ENCODE measurements at places on chromosomes 3 and 15.

DNA sequence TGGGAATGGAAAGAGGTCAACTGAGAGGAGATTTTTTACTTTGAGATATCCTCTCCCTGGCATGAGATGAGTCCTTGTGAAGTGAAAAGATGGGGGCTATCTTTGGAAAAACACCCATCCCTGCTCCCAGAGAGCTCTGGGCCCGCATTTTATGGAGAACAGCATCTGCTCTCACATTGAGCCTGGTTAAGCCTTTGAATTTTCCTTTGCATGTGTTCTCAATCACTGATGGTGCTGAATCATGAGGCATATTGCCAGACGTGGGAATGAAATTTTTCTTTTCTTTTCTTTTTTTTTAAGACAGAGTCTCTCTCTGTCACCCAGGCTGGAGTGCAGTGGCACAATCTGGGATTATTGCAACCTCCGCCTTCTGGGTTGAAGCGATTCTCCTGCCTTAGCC is 24.4 kb downstream of the TMEM45A start:
- no peak for DNase-seq

- peak; percentile 22 for DNase-seq
Measured at GRCh38 chr3:49673121-49673714, 933 bp upstream of the APEH start.

DNA sequence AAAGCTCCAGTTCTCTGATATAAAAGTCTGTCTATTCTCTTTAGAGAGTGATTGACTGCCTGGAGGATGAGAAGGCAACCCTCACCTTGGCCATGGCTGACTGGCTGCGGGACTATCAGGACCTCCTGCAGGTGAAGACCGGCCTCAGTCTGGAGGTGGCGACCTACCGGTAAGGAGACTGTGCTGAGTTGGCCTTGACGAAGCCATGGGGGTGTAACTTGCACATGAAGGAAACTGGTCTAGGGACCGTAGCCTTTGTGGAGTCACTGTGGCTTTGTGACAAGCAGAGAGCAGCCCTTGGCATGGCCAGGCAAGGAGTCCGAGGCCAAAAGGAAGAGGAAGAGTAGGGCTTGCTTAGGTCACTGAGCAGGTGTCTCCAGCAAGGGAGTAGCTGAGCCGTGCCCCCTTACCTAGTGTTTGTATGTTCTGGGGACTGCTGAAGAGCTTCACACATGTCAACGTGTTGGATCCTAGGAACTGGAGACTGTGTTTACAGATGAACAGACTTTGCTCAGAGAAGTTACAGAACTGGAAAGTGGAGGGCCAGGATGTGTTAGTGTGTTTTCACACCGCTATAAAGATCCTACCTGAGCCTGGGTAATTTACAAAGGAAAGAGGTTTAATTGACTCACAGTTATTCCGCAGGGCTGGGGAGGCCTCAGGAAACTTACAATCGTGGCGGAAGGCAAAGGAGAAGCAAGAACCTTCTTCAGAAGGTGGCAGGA is 8.8 kb downstream of the SYNM start:
- no peak for DNase-seq

DNA sequence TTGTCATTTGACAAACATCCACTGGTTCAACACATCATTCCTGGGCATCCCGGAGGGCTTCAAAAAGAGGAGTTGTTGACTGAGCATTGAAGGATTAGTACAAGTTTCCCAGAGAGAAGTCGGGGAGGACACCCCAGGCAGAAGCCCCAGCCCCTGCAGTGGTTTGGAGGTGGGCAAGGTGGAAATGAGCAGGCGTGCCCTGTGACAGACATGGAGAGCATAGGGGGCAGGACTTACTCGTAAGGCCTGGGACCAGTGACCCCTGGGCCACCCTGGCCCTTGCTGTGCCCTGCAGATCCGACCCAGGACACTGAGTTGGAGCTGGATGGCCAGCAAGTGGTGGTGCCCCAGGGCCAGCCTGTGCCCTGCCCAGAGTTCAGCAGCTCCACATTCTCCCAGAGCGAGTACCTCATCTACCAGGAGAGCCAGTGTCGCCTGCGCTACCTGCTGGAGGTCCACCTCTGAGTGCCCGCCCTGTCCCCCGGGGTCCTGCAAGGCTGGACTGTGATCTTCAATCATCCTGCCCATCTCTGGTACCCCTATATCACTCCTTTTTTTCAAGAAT is 5.9 kb downstream of the PARP3 start:
- no peak for DNase-seq

DNA sequence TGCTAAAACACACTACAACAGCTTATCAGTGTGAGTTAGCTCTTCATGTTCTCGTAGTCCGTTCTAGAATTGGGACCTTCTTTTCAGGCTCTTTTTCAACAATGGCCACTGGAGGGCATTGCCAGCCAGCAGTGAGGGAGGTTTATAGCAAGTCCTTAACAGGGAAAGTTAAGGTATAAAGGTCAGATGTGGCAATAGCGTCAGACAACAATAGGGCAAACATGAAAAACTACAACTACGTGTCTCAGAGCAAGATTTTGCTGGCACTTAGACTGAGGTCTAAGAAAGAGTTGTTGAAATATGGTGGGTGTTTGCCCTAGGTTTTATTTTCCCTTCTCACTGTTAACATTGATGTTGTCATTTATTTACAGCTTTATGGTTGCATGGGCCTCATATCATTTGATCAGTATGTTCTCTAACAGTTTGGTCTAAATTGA is 161.4 kb downstream of the GMNC start:
- peak; percentile 17 for DNase-seq

- no peak for DNase-seq
Measured at GRCh38 chr3:188001093-188001492, 152.9 kb upstream of the LPP start.

- peak; percentile 78 for DNase-seq
Measured at GRCh38 chr3:46318207-46318927, 35.5 kb upstream of the CCR2 start.

GRCh38 chr3:149623824-149624223 is 34.0 kb downstream of the WWTR1 start:
- DNase-seq, result peak; percentile 76

DNA sequence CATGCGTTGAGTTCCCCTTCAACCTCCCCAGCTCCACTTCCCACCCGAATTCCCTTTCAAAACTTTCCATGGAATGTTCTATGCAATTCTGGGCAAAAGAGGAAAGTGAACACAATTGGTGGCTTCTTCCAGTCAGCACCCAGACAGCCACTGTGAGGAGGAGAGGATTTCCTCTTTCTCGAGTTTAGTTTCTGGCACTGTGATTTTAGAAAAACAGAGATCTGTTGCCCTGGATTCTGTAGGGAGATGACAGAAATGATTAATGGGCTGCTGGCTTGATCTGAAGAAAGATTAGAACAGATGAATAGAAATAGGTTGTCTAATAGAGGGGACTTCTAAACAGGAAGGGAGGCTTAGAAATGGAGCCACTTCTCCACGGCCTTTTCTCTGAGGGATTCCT is 172.0 kb downstream of the MCTP2 start:
- DNase-seq, result peak; percentile 5

DNA sequence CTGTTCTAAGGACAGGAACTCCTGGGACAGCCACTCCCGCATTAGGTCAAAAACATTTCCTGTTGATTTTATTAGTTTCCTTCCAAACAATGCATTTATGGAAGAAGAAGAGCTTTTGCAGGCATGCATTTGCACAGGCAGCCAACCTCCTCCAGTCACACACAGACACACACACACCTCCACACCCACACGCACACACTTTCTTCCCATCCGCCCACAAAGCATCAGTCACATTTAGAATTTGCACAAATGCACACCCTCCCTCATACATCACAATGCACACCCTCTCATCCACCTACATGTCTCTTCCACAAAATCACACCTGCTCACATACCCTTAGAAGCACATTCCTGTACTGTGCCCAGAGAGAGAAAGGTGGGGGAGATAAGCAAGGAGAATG is 4.1 kb upstream of the TYRO3 start:
- no peak for DNase-seq

GRCh38 chr3:36919439-36920160 is 25.3 kb downstream of the TRANK1 start:
- DNase-seq, result no peak

- DNase-seq, result no peak
Measured at GRCh38 chr3:133376810-133377209, 23.0 kb upstream of the BFSP2 start.

DNA sequence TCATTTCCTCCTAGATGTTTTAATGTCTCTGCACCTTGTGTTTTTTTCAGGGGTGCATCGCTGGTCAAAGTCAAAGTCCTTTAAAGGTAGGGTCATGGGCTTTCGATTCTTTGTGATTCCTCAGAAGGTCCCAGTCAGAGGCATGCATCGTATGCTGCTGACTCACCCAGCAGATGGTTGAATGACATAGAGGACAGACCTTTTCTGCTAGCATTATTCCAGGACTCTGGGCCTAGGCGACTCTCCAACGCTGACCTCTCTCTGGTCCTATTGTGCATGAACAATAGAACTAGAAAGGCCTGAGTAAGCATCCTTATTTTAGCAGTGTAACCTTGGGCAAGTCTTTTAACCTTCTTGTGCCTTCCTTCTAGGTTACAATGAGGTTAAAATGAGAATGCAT is 75.9 kb downstream of the DGKG start:
- no peak for DNase-seq

GRCh38 chr3:153023896-153024295 is 138.1 kb upstream of the RAP2B start:
- DNase-seq, result no peak

- DNase-seq, result no peak
Measured at GRCh38 chr3:130425484-130425883, 80.0 kb downstream of the COL6A5 start.

GRCh38 chr3:78143000-78143399 is 1103.1 kb downstream of the ROBO2 start:
- DNase-seq, result no peak

DNA sequence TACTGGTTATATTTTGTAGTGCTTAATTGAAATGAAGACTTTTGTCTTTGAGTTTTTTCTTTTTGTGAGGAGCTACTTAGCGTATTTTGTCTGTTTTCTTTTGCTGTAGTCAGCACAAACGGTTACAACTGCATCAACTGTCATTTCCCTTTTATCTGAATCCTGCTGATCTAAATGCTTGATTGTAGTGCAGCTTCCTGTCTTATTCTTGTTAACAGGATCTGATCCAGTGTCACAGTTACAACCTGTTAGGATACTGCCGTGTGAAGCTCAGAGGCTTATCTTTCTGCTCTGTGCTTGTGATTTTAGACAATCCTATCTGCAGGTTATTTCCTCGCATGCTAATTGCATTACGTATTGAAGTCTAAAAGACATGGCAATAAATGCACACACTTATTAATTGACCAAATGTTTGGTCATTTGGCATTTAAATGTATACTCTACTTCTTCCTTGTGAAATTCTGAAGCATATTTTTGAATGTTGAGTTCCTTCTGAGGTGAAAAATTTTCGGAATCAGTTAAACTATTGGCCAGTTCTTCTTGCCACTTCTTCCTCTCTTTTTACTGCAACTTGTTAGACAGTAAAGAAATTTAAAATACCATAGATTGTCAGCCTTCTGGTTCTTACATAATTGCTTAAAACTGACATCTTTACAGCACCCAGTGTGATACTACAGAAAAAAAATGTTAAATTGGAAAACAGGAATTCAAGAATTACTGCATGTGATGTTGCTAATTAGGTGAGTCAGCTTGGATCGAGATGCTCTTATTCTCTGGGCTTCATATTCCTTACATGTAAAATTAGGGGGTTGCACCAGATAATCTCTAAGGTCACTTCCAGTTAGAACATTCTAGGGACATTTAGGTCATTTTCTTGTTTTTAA is 168.2 kb downstream of the MBNL1 start:
- DNase-seq, result no peak

- DNase-seq, result no peak
Measured at GRCh38 chr3:101954936-101955335, 105.6 kb downstream of the NFKBIZ start.

- peak; percentile 58 for DNase-seq
Measured at GRCh38 chr3:53402326-53402725, 55.0 kb upstream of the DCP1A start.

GRCh38 chr3:29331456-29332194 is 50.8 kb downstream of the RBMS3 start:
- DNase-seq, result no peak

GRCh38 chr15:41651373-41651772 is 8.8 kb upstream of the MGA start:
- no peak for DNase-seq

DNA sequence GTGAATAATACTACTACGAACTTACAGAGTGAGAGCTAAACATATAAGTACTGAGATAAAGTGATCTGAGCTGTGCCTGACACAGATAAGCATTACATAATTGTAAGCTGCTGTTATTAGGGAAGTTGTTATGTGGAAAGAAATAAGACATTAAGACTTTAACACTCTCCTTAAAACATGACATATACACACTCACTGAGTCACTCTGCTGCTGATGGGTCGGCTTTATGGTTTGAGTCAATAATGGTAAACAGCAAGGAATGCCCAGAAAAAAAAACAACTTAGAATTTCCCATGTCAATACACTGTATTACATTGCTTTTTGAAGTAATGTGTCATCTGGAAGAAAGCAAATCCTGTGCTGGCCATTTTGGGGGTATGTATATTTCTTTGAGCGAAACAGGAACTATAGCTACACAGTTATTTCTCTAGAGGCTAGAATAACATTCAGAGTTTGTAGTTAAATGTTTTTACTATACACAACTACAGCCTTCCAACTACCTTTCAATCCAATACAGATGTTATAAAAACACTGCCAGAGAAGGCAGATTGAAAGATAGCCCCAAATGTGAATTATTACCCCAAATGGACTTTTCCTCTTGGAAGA is 22.8 kb upstream of the SPRED1 start:
- DNase-seq, result peak; percentile 59

- no peak for DNase-seq
Measured at GRCh38 chr3:24027946-24028345, 82.9 kb downstream of the NR1D2 start.

- no peak for DNase-seq
Measured at GRCh38 chr3:145953316-145953715, 207.7 kb downstream of the PLOD2 start.

DNA sequence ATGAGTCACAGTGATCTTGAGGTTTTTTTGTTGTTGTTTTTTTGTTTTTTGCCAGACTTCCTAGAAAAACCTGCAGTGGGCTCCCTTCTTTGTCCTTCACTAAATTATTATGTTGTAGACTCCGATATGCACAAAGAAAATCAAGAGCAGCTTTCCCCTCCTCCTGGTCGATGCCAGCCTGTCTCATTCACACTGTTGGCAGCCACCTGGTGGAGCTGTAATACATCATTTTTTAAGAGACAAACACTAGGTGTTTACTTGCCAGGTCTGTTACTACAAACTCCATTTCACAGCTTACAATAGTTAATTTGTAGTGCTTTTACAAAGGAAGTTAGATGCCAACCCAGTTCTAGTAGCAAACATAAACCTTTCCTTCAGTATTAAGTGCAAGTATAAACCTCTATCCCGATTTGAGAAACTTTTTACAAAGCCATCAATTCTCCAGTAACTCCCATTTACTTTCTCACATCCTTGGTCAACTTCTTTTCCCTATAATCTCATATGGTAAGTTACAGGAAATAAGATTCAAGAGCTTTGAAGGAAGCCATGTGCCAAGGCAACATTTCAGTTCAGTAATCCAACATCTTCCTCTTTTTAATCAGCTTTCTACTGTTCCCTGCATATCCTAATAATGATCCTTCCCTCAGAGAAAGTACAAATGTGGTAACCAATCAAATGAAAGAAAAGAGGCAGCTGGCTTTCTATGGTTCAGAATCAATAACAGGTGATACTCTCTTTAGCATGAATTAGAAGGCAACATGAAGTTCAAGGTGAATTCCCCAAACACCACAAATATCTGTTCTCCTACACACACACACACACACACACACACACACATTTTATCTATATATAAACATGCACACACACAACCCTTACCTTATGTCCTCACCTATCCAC is 14.0 kb downstream of the AAGAB start:
- peak; percentile 48 for DNase-seq

Data from suppressor macrophage (primary cell).